ENCODE measurements at places on chromosomes 7 and 10.
A peak's percentile ranks its signal among the peaks of the same experiment; 100 is the strongest.

GRCh38 chr7:100446040-100446439, 9.7 kb upstream of the PPP1R35 start:
- H3K4me3 ChIP-seq: no peak overlapping the region
- peak overlapping the region; percentile 94 for H3K27ac ChIP-seq
- H3K27me3 ChIP-seq: no peaks in the 10 kb centered on the region
- no peak for DNase-seq
- H3K36me3 ChIP-seq: no peaks in the 10 kb centered on the region

GRCh38 chr10:125466685-125467084, 216.3 kb downstream of the TEX36 start:
- no peaks in the 10 kb centered on the region for H3K4me1 ChIP-seq
- H3K27me3 ChIP-seq: no peaks in the 10 kb centered on the region
- H3K4me3 ChIP-seq: no peak overlapping the region

DNA sequence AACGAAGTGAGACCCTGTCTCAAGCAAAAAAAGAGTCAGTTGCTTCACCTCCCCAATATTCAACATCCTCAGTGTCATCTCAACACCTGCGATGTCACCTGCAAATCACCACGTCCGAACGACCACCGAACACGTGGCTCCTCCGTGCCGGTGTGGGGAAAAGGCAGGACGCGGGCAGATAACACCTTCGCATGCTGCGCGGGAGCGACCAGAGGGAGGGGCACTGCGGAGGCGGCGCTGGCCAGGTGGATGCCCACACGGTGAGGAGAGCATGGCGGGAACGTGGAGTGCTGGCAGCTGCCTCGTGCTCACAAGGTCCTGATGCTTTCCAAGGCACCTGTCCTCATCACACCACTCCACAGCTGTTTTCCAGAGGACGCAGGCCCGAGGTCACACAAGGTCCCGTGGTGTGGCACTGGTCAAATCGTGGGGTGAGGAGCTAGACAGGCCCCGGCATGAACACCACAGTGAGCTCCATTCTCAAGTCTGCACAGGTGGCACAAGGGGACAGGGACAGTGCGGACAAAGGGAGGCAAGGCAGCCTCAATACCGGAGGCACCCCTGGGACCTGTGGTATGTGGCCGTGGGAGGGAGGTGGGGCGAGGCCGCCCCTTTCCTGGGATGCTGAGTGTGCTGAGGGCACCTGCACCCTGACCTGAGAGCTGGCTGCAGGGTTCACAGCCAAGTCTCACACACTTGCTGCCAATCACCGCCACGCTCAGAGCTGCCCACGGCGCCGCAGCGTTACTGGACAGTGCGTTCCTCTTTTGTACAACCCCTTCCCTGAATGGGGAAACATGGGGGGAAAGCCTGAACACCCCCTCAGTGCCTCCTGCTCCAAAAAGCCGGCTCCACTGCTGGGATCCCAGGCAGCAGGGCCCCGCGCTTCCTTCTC, 13.0 kb downstream of the TUBGCP2 start:
- H3K27ac ChIP-seq: no peak overlapping the region
- no peaks in the 10 kb centered on the region for H3K4me1 ChIP-seq

DNA sequence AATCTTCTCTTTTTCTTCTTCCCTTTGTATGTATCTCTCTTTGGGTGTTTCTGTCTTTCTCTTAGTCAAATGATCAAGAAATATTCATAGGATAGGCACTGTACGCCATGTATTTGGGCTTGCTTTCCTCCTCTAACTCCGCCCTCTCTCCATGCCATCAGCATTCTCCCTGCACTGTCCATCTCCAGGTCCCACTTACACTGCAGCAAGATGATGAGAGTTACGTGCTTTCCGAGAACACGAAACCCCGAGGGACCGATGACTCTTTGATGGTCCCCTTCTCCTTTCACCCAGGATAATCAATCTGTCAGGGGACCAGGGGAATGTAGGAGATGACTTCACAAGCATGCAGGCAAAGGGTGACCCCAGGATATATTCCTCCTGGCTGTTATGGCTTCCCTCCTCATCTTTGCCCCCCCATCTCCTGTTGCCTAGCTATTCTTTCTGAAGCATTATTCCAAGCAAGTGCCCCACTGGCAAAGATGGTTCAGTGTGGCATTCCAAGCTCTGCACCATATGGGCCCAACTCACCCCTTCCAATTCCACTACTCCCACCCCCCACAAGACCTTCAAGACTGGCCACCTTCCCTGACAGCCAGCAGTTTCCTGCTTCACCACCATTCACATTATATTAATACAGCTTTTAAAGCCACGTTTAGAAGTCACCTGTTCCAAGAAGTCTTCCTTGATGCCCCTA, 40.0 kb downstream of the HIF1AN start:
- peaks cover 7% of the 10 kb centered on the region for H3K27me3 ChIP-seq
- no peak overlapping the region for H3K4me3 ChIP-seq
- H3K4me1 ChIP-seq: no peaks in the 10 kb centered on the region
- no peak for DNase-seq

- H3K4me3 ChIP-seq: no peak overlapping the region
- H3K36me3 ChIP-seq: no peaks in the 10 kb centered on the region
- no peaks in the 10 kb centered on the region for H3K27me3 ChIP-seq
- no peaks in the 10 kb centered on the region for H3K4me1 ChIP-seq
- no peak overlapping the region for H3K27ac ChIP-seq
- no peak for DNase-seq
Observed at GRCh38 chr10:26048756-26049155, 114.7 kb downstream of the MYO3A start.

Measured in DND-41 (cell line).